CD4-positive, alpha-beta T cell treated with Interleukin-2 at 100 ng/mL for 4 hours (primary cell): ENCODE measurements at places on chromosomes 2 and 18.

DNA sequence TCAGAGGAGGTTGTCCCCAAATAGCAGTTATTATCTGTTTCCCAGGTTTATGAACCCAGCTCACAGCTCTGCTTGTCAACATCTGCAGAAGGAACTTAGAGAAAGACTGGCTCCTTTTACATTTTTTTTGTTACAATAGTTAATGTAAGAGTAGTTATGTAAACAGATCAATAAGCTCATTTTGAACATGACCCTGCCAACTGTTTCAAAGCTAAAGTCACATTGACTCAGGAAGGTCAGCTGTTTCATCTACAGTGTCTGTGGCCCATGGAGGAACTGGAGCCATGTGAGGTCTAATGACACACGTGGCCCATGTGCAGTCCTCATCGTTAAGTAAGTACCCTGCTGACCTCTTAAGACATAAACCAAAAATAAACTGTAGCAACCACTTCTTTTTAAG, 97.1 kb downstream of the SH3RF3 start:
- no peak for DNase-seq

GRCh38 chr2:161085149-161085548, 75.1 kb upstream of the TANK start:
- no peak for DNase-seq

DNA sequence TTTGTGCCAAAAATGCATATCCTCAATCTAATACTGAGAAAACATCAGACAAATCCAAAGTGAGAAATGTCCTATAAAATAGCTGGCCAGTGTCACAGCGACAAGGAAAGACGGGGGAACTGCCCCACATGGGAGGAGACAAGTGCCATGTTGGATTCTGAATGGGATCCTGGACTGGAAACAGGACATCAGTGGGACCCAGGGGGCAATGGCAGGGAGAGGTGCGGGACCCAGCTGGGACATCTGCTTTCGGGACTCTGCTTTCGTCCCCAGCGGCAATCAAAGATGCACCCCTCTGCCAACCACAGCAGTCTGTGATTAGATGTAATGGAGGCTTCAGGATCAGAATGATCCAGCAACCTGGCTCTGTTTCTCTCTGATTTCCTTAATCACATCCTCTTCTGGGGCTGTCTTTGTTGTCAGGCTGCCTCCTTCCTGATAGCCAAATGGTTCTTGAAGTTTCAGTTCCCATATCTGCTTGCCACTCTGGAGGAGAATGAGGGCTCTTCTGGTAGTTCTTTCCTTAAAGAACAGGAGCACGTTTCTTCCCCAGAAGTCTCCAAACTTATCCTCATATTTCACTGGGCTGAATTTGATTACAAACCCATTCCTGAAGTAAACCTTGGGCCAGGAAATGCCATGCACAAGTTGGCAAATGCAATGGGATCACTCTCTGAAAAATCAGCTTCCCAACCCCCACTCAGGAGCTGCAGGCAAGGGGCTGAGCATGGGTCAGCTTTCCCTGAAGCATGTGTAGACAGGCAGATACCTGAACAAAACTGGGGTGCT, 13.6 kb upstream of the PROC start:
- DNase-seq: no peak

DNA sequence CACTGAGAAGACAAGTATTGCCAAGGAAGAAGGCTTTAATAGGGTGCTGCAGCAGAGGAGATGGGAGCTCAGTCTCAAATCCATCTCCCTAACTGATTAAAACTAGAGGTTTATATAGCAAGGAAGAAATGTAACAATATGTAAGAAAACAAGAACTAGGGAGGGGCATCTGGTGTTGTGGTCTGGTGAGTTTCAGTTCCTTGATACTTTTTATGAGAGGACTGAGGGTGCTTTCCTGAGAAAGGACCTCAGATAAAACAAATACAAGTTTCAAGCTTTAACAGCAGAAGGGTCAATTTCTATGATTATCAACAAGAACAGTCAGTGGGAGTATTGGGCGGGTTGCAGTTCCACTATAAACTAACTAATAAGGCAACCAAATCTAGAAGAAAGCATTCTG, 1967.5 kb downstream of the SUCLG1 start:
- no peak for DNase-seq

GRCh38 chr2:241491549-241492173, 16.7 kb downstream of the STK25 start:
- DNase-seq: no peak

- DNase-seq: no peak
Observed at GRCh38 chr2:67389788-67390187, 7.3 kb upstream of the ETAA1 start.

- no peak for DNase-seq
Observed at GRCh38 chr2:178244777-178245176, 50.5 kb downstream of the OSBPL6 start.

DNA sequence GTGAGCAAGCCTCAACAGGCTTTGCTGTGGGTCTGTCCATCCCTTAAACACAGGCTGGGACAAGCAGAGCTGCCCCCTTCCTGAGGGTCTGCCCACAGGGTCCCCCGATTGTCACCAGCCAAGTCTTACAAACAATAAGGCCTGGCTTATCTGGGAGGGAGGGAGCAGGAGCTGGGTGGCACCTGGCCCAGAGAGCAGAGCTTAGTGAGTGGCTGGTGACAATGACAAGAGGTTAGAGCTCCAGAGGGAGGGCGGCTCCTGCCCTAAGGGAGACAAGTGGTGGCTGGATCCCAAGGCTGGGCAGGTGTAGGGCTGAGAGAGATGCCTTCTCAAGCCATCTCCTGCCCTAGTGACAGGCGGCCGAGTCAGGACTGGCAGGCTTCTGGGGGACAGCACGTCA, 125.5 kb downstream of the KLHL29 start:
- DNase-seq: no peak

- no peak for DNase-seq
Observed at GRCh38 chr18:56570978-56571377, 67.4 kb downstream of the TXNL1 start.

DNA sequence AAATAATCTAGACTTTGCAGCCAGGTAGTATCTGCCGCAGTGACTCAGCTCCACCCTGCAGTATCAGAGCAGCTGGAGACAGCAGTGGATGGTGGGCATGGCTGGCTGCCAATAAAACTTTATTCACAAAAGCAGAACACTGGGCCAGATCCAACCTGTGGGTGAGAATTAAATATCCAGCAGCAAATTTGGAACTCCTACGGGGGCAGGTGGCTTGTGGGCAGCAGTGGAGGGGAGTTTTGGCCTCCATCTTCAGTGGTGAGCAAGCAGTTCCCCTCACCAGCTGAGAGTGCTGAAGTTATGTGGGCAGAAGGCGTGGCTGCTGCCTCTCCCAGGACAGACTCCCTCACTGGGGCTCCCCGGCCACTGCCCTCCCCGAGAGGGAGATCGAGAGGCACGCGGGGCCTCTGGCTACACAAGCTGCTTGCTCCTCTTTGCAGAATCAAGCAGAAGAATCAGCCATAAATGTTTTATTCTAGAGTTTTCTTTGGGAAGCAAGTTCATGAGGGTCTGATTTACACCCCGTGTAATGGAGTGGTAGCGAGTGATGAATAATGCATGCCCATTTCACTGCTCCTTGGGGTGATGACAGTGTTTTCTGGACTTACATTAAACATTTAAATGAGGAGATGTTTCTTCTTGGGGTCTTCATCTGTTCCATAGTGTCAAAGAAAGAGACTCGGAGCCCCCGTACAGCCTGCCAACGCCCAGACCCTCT, 204.3 kb downstream of the SEPTIN10 start:
- no peak for DNase-seq

GRCh38 chr2:69774984-69775982, 33.3 kb downstream of the ANXA4 start:
- DNase-seq: peak; percentile 59

DNA sequence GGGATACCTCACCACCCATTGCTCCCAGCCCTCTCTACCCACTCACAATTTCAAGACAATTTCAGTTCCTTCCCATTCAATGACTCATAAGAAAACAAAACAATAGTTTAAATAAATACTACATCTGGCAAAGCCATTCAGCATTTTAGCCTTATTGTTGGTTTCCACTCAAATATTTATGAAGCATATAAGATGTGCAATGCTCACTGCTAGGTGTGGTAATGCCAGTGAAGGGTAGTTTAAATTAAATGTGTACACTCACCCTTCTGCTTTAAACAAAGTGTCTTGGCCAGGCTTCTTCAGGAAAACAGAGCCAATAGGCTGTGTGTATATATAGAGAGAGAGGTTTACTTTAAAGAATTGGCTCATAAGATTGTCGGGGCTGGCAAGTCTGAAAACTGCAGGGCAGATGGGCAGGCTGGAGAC, 37.0 kb downstream of the INO80C start:
- no peak for DNase-seq

DNA sequence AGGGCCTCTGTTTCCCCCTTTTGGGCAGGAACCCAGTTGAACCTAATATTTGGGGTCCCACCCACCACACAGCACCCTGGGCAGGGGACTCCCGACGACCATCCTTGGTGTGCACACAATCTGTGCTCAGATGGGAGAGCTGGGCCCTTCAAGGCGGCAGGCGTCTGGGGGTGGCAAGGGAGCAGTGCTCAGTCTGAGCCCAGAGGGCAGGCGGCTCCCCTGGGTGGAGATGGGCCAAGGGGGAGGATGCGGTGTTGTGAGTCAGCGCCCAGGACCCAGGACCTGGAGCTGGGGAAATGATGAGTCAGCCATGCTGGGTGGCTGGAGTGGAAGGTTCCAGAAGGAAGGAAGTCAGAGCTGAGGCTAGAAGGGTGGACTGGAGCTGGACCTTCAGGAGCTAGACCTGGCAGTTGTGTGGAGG, 3.8 kb downstream of the PROM2 start:
- DNase-seq: no peak

GRCh38 chr2:175167076-175167791, 769 bp downstream of the ATF2 start:
- DNase-seq: peak; percentile 27

- DNase-seq: no peak
Observed at GRCh38 chr18:903701-904100, 970 bp upstream of the ADCYAP1 start.

DNA sequence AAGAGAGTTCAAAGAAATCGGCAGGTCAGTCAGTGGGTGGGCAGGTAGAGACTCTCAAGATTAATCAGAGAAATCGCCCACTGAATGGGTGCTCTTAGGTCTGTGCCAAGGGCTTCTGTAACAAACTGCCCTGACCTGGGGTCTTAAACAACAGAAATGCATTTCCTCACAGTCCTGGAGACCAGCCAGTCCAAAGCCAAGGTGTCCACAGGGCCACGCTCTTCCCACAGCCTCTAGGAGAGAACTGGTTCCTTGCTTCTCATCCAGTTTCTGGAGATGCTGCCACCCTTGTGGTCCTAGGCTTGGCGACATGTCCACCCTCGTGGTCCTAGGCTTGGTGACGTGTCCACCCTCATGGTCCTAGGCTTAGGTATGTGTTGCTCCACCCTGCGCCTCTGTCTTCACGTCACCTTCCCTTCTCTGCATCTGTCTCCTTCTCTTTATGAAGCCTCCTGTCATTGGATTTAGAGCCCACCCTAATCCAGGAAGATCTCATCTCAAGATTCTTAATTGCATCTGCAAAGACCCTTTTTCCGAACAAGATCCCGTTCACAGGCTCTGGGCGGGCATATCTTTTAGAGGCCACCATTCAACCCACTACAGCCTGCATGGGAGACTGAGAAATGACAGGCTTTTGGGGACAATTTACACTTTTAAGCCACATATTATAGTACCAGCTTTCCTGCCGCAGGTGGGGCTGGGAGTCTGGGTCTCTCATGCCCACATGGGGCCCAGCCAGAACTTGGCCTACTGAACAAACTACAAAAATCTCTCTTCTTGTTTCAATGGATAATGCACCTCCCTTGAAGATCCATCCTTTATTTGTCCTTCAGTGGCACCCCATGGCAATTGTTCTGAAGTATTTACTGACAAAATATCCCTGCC, 161.3 kb downstream of the ASB1 start:
- no peak for DNase-seq

GRCh38 chr2:28326881-28327505, 65.7 kb upstream of the FOSL2 start:
- DNase-seq: no peak

DNA sequence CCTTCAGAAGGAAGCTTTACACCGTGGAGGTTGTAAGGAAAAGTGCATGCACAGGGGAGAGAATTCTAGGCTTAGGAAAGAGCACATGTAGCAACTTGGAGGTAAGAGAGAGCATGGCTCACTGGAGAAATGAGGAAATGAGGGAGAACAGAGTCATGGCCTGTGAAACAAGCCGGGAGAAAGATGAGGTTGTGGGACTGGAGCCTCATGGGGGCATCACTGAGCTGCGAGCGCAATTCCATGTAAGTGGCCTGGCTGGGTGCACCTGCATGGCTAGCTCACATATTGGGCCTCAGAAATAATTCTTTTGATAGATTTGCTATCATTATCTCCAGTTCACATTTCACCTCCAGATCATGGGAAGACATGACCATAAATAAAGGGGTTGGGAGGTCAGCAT, 785.5 kb upstream of the RAB6C start:
- no peak for DNase-seq

GRCh38 chr2:103324671-103325070, 562.8 kb downstream of the TMEM182 start:
- no peak for DNase-seq

GRCh38 chr18:53402670-53403069, 821.8 kb downstream of the MBD2 start:
- DNase-seq: no peak

DNA sequence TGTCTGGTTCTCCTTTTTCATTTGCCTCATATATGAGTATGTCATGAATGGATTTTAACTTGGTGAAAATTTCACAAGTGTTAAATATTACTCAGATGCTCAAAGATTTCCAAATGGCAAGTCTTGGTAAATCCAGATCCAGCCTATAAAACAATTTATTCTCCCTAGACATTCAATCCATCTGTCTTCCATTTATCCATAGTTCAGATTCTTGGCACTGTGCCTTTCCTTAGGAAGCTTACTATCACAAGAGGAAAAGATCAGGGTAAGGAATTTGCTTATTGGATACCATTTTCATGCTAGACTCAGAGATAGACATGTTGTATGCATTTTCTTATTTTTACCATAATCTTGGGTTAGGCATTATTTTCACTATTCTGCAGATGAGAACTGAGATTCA, 72.5 kb upstream of the LRRTM1 start:
- no peak for DNase-seq

GRCh38 chr18:43159086-43159770, 43.7 kb upstream of the RIT2 start:
- DNase-seq: no peak

DNA sequence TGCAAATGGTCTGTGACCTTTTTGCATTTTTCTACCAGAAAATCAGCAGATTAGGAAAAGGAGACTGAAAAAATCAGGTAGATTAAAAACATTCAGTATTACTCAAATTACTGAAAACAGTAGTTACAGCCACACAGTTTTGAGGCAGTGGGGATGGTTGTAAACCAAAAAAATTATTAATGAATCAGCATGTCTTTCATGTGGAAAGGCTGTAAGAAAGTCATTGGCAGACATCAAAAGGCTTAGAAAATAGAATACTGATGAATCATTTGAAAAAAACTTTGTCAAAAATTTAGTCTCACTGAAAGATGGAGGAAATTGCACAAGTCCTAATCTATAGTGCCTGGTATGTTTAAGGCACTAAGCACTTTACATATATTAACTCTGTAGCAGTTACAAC, 133.9 kb upstream of the GCFC2 start:
- no peak for DNase-seq

- DNase-seq: no peak
Observed at GRCh38 chr2:24839729-24840128, 46.5 kb downstream of the CENPO start.

- DNase-seq: peak; percentile 16
Observed at GRCh38 chr2:173355132-173355865, 627 bp downstream of the CDCA7 start.
